NCI-H446 (cell line): ENCODE measurements at places on chromosomes 6 and 20.
A peak's percentile ranks its signal among the peaks of the same experiment; 100 is the strongest.

GRCh38 chr6:47308552-47309290 is 984 bp downstream of the TNFRSF21 start:
- DNase-seq: no peak

GRCh38 chr6:18147160-18147559 is 7.7 kb downstream of the TPMT start:
- DNase-seq: no peak

DNA sequence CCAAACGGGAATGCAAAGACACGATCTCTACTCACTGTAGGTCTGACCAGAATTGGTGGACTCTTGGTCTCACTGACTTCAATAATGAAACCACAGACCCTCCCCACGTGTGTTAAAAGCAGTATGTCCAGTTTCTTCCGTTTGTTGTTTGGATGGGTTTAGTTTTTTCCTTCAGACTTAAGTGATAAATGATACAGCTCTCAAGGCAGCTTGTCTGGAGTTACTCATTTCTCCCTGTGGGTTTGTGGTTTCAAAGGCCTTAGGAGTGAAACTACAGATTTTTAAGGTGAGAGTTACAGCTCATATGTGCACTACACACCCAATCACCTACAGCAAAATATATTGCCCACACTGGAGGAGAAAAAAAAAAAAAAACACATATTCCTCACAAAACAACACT is 86.7 kb upstream of the STMND1 start:
- no peak for DNase-seq

DNA sequence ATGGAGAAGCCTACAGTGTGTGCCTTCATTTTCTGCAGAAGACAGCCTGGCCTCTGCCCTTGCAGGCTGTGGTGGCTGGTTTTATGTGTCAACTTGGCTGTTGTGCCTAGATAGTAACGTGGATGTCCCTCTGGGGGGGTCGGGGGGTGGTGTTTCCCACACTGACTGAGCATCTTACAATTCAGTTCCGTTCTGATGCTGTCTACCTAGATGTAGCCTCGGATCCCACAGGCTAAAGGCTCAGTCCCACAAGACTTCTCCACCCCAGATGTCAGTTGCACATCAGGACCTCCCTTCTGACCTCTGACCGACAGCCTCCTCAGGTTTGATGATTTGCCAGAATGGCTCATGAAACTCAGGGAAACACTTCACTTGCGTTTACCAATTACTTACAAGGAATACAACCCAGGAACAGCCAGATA is 4.4 kb downstream of the PYGB start:
- DNase-seq: no peak

- DNase-seq: no peak
Measured at GRCh38 chr6:165986311-165986913, 181.2 kb downstream of the TBXT start.

DNA sequence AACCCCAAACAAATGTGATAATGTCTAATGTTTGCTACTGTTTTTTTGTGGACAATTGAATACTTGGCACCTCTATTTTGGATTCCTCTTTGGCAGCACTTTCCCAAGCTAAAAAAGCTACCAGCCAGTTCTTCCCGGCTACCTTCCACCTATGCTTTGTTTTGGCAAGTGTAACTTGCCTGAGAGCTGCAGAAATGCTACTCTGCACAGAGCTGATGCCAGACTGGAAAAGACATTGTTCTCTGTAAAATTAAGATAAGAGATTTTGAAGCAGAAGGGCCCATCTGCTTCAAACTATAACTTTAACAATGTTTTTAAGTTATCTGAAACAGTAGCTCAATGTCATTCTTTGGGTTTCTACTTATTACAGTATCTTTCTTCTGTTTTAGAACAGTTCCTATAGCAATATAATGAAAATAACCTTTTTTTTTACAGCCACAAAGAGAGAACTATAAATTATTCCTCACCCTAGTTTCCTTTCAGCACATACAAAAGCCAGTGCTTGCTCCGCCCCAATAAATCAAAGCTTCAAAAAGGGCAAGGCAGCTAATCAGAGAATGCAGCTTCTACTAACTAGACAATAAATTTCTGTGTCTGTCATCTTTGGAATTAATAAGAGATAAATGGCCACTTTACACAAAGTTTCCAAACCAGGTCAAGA is 183.1 kb downstream of the UBE3D start:
- no peak for DNase-seq

DNA sequence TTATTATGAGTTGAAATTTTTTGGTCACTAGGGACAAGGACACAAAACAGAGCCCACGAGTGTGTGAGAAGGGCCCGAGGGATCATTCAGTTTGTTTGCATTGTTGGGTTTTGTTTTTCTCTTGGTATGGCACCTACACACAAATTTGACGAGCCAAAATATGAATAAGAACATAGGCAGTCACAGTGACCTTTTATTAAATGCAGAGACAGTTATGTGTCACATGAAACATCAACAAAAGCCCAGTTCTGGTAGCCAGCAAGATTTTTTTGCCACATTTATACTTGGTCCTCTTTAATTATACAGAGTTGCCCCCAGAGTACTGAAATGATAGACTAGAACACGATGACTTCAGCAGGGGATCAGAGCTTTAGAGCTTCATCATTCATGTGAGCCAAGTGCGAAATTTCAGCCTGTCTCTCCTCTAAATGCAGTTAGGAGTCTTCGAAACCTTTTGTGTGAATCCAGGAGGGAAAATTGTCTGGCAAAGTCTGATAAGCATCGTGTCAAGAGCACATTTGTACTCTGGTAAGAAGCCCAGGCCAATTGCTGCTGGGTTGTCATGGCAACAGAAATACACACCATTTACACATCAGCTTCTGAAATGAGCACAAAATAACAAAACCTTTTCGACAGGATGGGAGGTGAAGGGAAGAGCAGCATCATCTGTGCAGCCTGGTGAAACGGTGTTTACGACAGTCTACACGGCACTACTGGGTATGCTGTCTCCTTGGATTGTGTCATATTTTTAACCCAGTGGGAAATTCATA is 79.2 kb upstream of the RIPOR2 start:
- no peak for DNase-seq

- DNase-seq: no peak
Measured at GRCh38 chr20:62595491-62595890, 46.8 kb upstream of the SLCO4A1 start.

- DNase-seq: no peak
Measured at GRCh38 chr6:74283532-74283931, 587.5 kb downstream of the CD109 start.

DNA sequence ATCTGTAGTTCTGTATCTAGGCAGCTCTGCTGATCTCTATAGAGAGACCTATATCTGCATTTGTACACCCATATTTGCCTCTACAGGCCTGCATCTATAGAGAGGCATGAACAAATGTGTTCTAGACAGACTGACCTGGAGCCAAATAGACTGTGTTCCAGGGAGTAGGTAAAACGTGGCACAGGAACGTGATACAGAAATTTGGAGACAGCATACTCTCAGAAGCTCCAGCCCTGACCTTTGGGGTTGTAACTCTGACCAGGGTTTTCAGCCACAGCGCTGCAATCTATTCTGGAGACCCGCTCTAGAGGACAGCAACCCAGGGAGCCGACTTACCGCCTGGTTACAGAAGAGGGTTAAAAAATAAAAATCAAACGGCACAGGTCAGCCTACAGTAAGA is 983 bp downstream of the RBBP9 start:
- peak; percentile 6 for DNase-seq

- peak; percentile 47 for DNase-seq
Measured at GRCh38 chr6:90940812-90941481, 354.1 kb upstream of the MAP3K7 start.

DNA sequence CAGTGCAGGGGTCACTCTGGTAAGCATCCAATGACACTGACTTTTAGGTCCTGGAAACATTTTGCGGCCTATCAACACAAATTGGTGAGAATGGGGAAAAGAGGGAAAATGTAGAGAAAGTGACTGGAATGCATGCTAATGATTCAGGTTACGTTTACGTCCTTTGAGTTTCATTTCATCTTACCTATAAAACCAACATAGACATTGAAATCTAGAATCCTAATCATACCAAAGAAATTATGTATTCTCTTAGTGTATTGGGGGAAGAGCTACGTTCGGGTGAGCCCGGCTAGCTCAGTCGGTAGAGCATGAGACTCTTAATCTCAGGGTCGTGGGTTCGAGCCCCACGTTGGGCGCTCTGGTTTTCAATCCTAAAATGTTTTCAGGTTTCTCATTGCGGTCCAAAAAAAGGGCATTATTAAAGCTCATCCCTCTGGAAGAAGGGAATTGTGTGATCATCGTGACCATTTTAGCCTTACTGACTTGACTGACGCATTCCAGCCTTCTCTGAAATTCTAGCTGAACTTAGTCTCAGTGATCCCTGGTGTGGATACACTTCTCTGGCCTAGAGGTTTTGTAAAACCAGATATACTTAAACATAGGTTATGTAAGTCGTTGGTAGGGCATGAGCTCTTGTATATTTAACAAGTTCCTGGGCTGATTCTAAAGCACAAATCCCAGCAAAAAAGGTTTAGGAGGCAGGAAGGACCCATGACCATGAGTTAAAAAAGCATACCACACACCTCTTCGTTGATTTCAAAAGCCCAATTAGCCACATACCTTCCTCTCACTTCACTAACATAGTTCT is 18.3 kb downstream of the HMGN4 start:
- DNase-seq: peak; percentile 86

- DNase-seq: no peak
Measured at GRCh38 chr6:97110149-97110548, 172.9 kb downstream of the MMS22L start.

DNA sequence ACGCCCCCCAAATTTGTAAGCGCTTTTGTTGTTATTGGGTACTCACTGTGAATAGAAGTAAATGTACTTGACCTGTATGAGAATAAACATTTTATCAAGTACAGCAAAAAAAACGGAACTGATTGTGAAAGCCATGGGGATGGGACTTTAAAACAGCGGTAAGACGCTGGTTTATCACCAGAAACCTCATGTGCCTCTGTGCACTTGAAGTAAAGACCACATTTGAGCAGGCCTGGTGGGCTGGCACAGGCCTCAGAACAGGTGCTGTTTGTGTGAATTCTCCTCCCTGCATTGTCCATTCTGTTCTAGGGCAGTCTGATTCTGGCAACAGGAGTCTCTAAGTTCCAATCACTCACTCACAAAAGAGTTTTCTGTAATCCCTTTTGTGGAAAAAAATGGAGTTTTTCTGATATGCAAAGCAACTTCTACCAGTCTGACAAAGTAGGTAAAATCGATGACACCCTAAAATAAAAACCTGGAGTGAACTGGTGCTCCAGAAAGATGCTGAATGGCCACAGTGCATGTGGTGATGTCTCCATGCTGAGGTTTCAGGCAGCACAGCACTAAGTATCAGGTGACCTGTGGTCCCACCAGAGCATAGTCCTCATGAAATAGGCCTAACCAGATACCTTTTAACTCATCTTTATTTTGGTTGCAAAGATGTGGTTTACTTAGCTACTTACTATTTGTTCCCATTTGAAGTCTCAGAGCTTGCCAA is 53.9 kb downstream of the STX7 start:
- DNase-seq: no peak

DNA sequence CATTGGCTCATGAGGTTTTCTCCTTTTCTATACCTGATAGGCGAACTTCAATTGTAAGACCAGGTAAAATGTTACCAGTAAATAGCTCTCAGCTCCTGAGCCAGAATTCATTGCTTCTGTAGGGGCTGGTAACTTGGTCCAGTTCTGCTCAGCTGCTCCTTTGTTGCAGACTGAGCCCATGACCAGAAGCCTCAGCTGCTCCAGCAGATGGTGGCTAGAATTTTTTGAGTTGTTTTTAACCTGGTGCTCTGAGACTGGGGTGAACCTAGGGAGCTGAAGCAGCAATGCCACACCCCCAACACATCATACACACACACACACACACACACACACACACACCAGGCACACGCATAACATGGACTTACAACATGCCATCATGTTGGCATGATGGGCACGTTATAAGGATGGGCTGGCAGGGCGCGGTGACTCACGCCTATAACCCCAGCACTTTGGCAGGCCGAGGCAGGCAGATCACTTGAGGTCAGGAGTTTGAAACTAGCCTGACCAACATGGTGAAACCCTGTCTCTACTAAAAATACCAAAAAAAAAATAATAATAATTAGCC is 103.1 kb downstream of the QRSL1 start:
- no peak for DNase-seq

DNA sequence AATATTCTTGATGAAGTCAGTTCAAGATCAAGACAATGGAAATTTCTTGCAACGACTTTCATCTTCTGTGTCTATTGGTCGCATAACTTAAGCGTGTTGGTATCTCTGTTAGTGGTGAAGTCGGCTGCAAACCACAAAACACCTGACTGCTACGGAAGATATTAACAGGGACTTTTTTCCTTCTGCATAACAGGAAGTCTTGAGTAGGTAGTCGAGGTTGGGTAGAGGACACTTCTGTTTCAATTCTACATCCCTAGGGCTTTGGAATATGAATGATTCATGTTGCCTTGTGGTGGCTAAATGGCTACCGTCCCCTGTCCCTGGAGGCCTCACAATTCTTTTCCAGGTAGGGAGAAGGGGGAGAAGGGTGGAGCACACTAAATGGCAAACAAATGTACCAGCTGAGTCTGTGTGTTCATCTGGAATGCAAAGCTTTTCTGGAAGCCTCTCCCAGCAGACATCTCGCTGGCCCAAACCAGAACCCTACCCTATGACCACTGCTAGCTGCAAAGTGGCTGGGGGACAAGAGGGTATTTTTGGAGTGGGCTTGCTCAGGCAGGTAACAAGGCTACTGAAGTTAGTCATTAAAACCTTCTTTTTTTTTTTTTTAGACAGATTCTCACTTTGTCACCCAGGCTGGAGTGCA is 34.6 kb upstream of the NKX2-2 start:
- DNase-seq: no peak

GRCh38 chr6:37375376-37375775 is 21.6 kb downstream of the RNF8 start:
- DNase-seq: no peak

GRCh38 chr6:133235221-133235620 is 5.9 kb upstream of the EYA4 start:
- DNase-seq: no peak

GRCh38 chr6:149271348-149272340 is 45.9 kb upstream of the TAB2 start:
- DNase-seq: no peak

GRCh38 chr6:116370760-116371119 is at the start of gene DSE:
DSE (plus strand) TSS chr6:116370947; CDS start chr6:116399251, 28,304 bp downstream.
- DNase-seq: no peak
